A549 treated with dexamethasone at 1 μM for 4 hours (cell line): ENCODE measurements at places on chromosomes 4 and X. TPM values are rescaled to one million over a fixed set of nuclear protein-coding genes. Genes with fewer than 3 reads are reported as not detected.

Gene PITX2
- total RNA-seq: 0.46 to 0.91 TPM (median 0.75 TPM) in 5 replicates

Gene TMEM144
- 3.0 to 3.7 TPM (median 3.5 TPM) in 5 replicates for total RNA-seq

Gene SPANXB1
- total RNA-seq: 1.8 to 3.1 TPM (median 2.1 TPM) in 5 replicates

Gene FMR1NB
- not detected in 5 replicates for total RNA-seq

Gene RNF113A
- total RNA-seq: 30.9 to 32.2 TPM (median 31.8 TPM) in 5 replicates

Gene KIT
- 0.02 to 0.12 TPM (median 0.05 TPM) in 5 replicates for total RNA-seq

Gene KDR
- total RNA-seq: 0.14 to 0.20 TPM (median 0.15 TPM) in 5 replicates

Gene ANOS1
- 0.02 to 0.07 TPM (median 0.06 TPM) in 5 replicates for total RNA-seq

Gene AMTN
- 0.12 to 0.18 TPM in 2 of 5 replicates, not detected in the others for total RNA-seq

Gene JAKMIP1
- total RNA-seq: 0.08 TPM in 1 of 5 replicates, not detected in the others

Gene GYPE
- not detected in 5 replicates for total RNA-seq

Gene TMPRSS11D
- not detected in 5 replicates for total RNA-seq

Gene MGAT4D
- not detected in 5 replicates for total RNA-seq

Gene FGF13
- total RNA-seq: 0.05 to 0.06 TPM in 2 of 5 replicates, not detected in the others

Gene HTN1
- total RNA-seq: 0.02 TPM in 1 of 5 replicates, not detected in the others

Gene POU3F4
- not detected in 5 replicates for total RNA-seq

Gene STOX2
- 1.5 to 4.2 TPM (median 2.9 TPM) in 5 replicates for total RNA-seq

Gene PDE5A
- 0.14 to 0.48 TPM (median 0.40 TPM) in 5 replicates for total RNA-seq

Gene RAB33B
- 2.1 to 2.5 TPM (median 2.5 TPM) in 5 replicates for total RNA-seq

Gene TMPRSS11F
- total RNA-seq: not detected in 5 replicates

Gene RPL10
- 4,314 to 5,661 TPM (median 4,476 TPM) in 5 replicates for total RNA-seq

Gene EGF
- 0.13 to 0.48 TPM (median 0.24 TPM) in 5 replicates for total RNA-seq

Gene F8A2
- total RNA-seq: not detected in 5 replicates

Gene SPANXC
- 0.34 to 0.77 TPM (median 0.51 TPM) in 3 of 5 replicates, not detected in the others for total RNA-seq

Gene HTN3
- not detected in 5 replicates for total RNA-seq

Gene PRKG2
- 0.65 to 0.97 TPM (median 0.71 TPM) in 5 replicates for total RNA-seq

Gene PF4V1
- total RNA-seq: not detected in 5 replicates

Gene PAGE2B
- total RNA-seq: not detected in 5 replicates

Gene PARM1
- total RNA-seq: 0.50 to 0.76 TPM (median 0.56 TPM) in 5 replicates
